Germinal center (tissue), 1 donor: ENCODE measurements at places on chromosomes 3 and 15.

GRCh38 chr3:188557235-188557634 lies 403.3 kb downstream of the LPP start:
- no peak for DNase-seq

- DNase-seq = no peak
Observed at GRCh38 chr3:324423-324822, 127.9 kb downstream of the CHL1 start.

DNA sequence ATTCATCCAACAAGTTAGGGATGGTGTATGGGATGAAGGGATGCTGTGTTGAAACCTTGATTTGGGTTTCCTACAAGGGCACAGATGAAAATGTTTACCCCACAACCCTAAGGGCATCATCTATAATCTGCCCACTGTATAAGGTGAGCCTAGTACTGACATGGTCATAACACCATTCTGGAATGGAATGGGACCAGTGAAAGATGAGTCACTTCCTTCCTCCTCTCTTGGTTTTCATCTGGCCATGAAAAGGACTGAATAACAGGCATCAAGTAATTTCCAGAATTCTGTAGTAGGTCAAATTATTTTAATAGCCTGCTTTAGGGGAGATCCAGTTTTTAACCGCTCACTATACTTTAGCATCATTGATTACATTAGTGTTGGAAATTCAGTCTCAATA lies 538.6 kb downstream of the NR2F2 start:
- no peak for DNase-seq

GRCh38 chr3:61574854-61575253 lies 13.5 kb downstream of the PTPRG start:
- DNase-seq = no peak

DNA sequence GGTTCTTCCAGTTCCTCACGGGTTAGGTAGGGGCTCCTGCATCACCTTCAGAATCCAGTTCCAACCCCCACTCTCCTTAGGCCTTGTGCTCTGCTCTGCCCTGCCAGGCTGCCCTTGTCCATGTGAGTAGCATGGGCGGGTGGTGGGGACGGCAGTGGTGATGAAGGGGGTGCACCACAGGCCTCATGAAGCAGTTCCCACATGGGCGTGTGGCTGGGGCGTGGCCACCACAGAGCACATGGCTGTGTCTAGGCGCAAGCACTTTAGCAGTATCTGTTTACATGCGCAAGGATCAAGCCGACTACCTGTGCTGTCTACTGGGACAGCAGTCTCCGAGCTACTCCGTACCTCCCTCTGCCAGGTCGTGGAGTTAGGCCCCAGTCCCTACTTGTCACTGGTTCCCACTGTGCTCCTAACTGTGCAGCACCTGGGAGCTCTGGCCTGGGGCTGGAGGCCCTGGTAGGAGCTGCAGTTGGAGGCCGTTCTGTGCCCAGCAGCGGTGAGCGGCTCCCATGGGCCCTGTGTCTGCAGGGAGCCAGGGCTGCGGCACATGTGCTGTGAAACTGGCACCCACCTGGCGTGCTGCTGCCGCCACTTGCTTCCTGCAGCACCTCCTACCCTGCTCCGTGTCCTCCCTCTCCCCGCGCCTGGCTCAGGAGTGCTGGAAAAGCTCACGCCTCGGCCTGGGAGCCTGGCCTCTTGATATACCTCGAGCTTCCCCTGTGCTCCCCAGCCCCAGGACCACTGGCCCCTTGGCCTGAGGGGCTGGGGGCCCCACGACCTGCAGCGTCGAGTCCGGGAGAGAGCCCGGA lies 53.5 kb downstream of the PLXNA1 start:
- no peak for DNase-seq

GRCh38 chr3:158489181-158489580 lies 81.8 kb upstream of the MLF1 start:
- DNase-seq = no peak

DNA sequence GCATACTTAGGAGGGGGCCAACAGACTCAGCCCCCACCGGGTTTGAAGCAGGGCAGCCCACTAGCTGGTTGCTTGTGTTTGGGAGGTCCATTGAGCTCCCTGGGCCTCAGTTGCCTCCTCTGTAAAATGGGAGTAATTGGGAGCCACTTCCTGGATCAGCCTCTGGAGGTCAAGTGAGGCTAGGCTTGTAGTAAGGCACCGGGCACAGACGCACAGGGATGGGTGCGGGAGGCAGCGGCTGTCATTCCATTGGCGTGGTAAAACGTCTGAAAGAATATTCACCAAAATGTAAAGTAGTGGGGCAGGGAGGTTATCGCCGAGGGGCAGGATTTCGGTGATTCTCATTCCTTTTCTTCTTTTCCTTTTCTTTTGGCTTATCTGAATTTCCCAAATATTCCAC lies 64.6 kb downstream of the TLE3 start:
- no peak for DNase-seq

DNA sequence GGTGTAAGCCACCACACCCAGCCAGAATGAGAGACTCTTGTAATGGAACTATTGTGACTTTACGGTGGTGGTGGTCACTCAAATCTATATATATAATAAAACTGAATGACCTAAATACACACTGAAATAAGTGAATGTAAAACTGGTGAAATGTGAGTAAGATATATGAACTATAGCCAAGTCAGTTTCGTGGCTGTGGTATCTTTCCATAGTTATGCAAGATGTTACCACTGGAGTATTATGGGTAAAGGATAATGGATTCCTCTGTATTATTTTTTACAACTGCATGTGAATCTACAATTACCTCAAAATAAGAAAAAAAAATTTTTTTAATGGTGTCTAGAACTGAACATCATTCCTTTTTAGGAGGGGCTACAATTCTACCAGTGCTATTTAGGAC lies 21.9 kb downstream of the PIK3CB start:
- no peak for DNase-seq

- DNase-seq = no peak
Observed at GRCh38 chr3:155496206-155496605, 202.7 kb upstream of the STRIT1 start.

DNA sequence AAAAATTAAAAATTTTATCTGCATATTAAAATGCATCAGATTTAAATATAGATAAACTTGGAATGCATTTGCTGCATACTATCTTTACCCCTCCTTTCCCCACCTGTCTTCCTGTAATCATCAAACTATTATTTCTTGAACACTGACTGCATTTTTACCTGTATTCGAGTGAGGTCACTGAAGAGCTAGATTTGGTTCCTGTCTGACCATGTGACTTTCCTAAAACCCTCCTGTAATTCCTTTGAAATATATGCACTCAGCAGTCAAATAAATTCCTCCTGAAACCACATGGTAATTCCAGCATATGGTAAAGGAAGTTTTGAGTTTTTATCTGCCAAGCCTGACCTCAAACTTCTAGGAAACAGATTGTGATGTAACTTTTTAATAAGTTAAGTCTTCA lies 445.6 kb upstream of the FRG2C start:
- no peak for DNase-seq

- no peak for DNase-seq
Observed at GRCh38 chr3:186218421-186218820, 109.5 kb upstream of the ETV5 start.

GRCh38 chr15:67024314-67024997 lies 40.9 kb upstream of the SMAD3 start:
- no peak for DNase-seq

DNA sequence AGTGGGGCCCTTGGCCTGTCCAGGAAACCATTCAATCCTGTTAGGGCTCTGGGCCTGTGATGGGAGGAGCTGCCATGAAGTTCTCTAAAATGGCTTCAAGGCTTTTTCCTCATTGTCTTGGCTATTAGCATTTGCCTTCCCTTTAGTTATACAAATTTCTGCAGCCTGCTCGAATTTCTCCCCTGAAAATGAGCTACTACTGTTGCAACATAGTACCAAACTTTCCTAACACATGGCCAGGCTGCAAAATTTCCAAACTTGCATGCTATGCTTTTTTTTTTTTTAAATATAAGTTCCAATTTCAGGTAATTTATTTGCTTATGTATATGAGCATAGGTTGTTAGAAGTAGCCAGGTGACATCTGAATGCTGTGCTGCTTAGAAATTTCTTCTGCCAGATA lies 560.8 kb upstream of the TBL1XR1 start:
- no peak for DNase-seq

- no peak for DNase-seq
Observed at GRCh38 chr3:157379525-157380140, 57.0 kb upstream of the PTX3 start.
